ENCODE measurements at places on chromosomes 6 and 20.
A peak's percentile ranks its signal among the peaks of the same experiment; 100 is the strongest.

DNA sequence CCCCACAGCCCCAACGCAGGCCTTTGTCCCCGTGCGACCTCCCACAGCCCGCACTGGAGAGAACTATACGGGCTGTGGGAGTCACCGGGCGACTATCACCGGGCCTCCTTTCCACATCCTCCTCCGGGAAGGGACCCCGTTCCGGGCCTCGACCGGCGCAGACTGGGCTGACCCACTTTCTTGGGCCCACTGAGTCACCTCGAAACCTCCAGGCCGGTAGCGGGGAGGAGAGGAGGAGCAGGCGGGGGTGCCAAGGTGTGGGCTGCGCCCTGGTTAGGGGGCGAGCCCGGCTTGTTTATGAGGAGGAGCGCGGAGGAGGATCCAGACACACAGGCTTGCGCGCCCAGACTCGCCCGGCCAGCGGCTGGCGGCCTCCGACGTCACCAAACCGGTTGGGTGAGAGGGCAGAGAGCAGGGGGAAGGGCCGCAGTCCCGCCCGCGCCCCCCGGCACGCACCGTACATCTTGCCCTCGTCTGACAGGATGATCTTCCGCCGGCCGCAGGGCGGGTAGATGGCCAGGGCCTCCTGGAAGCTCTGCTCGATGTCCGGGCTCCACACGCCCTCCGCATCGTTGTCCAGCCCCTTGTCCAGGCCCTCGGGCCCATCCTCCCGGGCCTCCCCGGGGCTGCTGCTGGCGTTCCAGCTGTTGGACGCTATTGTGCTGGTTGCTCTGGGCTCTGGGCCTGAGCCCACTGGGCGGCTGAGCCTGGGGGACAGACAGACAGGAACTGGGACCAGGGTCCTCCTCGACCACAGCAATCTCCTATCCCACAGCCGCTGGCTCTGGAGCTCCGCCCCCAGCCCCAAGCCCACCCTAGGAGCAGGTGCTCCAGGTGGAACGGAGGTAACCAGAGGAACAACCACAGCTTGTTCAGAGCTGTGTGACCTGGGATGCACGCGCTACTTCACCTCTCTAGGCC, 10.6 kb downstream of the TEAD3 start:
- peak; percentile 90 for ATAC-seq

DNA sequence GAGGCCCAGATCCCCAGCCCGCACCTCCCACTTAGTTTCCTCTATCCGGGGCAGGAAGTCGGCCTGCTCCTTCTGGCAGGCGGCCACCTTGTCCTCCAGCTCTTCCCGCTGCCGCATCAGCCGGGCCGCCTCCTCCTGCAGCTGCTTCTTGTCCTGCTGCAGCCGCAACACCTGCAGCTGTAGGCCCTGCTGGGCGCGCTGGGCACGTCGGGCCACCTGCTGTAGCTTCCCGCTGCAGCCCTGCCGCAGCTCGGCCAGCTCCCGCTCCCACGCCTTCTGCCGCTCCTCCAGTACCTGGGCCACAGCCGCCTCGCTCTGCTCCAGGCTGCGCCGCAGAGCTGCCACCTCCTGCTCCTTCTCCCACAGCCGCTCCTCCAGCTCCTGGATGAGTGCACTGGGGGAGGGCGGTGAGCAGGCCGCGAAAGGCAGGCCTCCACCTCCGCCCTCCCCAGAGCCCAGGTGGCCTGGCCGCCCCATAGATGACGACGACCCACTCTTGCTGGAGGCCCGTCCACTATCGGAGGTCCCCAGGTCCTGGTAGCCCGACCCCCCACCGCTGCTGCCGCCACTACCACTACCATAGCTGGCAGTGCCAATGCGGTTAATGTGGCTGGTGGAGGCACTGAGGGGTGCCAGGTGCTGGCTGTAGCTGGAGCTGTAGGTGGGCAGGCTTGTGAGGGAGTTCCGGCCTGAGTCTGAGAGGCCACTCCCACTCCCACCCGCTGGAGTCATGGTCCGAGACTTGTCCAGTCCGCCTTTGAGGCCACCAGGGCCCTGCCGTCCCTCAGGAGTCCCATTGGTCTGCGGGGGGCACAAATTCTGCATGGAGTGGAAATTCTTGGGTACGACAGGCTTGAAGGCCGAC, 6.0 kb upstream of the FASTKD5 start:
- ATAC-seq: no peak

DNA sequence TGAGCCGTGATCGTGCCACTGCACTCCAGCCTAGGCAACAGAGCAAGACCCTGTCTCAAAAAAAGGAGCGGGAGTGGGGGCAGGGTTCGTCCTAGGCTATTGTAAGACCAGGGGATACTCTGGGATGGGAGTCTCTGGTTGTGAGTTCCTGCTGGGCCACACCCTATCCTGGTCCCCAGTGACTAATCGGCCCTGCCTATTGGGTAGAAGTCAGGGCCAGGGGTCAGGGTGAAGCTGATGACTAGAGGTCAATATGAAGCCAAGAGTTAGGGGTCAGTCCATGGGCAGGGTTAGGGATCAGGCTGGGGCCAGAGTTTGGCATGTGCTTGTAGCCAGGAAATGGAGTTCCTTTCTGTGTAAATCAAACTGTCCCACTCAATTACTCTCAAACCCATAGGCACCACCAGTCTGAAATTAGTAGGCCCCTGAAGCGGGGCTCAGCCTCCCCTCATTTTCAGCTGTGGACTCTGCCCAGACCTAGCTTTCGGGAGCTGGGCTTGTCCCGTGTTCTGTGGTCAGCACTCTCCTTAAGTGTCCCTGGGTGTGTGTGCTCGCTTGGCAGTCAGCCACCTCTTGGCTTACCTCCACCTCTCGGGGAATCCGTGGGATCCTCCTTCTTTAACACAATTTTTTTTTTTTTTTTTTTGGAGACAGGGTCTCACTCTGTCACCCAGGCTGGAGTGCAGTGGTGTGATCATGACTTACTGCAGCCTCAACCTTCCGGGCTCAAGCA, 1.8 kb downstream of the HSPA12B start:
- ATAC-seq: peak; percentile 55

DNA sequence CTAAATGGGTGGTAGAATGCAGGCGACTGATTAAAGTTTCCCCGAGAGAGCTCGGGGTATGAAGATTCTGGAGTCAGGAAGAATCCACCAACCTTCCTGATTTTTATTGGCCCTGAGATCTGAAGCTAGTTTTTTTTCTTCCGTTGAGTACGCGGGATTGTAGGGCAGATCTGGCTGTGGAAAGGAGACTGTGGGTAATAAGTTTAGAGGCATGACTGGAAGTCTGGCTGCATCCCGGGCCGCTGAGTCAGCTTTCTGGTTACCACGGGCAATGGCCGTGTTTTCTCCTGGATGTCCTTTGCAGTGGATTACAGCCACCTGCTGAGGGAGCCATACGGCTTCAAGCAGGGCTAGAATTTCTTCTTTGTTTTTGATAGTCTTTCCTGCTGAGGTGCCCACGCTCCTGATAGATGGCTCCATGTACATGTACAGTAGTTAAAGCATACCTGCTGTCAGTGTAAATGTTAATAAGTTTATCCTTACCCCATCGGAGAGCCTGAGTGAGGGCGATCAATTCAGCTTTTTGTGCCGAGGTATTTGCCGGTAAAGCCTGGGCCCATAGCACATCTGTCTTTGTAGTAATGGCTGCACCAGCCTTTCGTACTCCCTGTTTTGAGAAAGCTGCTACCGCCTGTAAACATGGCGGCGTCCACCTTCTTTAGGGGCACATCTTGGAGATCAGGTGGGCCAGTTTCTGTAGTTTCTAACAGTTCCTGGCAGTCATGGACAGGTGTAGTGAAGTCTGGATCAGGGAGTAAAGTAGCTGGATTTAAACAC, 154.0 kb downstream of the TRIM27 start:
- ATAC-seq: no peak

DNA sequence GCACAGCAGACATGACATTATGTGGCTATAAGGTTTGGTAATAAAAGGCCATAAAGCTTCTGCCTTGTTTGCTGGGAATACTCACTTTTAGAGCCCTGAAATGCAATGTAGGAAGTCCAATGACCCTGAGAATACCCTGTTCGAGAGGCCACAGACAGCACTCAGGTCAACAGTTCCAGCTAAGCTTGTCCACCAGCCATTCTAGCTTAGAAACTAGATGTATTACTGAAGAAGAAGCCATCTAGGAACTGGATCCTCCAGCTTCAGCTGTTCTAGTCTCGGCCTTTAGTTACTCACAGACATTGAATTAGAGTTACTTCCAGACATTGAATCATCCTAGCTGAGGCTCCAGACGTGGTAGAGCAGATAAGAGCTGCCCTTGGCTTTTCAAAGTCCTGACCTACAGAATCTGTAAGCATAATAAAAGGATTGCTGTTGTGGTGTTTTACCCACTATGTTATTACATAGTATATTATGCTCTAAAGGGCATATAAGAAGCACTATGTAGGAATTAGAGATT, 84.9 kb downstream of the MMS22L start:
- no peak for ATAC-seq

DNA sequence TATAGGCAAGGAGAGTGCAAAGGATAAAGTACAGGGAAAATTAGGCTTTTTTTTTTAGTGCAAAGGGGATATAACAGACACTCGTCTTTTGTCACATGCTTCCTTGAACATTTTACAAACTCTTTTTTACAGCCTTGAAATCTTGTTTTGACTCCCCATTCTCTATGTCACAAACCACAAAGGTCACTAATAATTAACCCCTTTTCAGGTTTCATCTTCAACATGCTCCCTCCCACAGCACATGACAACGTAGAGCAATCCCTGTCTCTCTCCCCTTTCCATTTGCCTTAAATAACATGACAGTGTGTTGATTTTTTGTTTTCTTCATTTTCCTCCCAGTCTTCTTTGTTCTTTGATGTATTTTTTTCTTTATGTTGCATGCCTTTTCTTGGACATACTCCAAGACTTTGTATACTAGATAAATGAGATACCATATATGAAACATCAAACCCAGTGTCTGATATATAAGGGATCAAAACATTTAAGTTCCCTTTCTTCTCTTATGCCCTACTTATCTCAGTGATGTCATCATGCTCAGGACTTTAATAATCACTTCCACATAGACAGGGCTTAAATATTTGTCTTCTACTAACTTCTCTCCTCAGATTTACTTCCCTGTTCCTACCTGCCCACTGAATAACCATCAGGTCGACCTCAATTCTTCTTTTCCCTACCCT, 378.7 kb upstream of the HSF2 start:
- no peak for ATAC-seq

GRCh38 chr20:22586645-22587310, 2.4 kb upstream of the FOXA2 start:
- peak; percentile 15 for ATAC-seq

GRCh38 chr6:156657296-156657695, 119.9 kb upstream of the ARID1B start:
- ATAC-seq: no peak
